CD4-positive, alpha-beta T cell treated with Interleukin-12 subunit alpha and Interleukin-12 subunit beta, for 1 hour (primary cell): ENCODE measurements at places on chromosomes 6 and 20.

- DNase-seq, result no peak
Measured at GRCh38 chr6:119739769-119740168, 390.2 kb upstream of the MAN1A1 start.

DNA sequence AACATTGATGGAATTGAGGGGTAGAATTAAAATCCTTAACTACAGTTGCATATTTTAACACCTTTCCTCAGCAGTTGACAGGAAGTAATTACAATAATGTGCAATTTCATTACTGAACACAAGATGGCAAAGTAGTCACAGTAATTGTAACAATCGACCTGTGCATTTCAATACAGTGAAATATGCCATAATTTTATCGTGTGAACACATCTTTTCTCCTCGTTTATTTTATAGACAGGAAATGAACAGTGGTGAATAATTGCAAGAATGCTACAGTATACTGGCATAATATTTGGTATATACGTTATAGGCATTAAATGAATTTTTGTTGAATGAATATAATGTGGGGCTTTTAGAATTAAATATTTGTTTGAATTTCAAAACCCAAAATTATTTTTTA lies 25.0 kb downstream of the CYB5R4 start:
- DNase-seq, result peak; percentile 56

- DNase-seq, result peak; percentile 37
Measured at GRCh38 chr6:31083742-31084354, 28.5 kb downstream of the C6orf15 start.

GRCh38 chr6:16320533-16321340 lies 82.3 kb downstream of the GMPR start:
- no peak for DNase-seq

DNA sequence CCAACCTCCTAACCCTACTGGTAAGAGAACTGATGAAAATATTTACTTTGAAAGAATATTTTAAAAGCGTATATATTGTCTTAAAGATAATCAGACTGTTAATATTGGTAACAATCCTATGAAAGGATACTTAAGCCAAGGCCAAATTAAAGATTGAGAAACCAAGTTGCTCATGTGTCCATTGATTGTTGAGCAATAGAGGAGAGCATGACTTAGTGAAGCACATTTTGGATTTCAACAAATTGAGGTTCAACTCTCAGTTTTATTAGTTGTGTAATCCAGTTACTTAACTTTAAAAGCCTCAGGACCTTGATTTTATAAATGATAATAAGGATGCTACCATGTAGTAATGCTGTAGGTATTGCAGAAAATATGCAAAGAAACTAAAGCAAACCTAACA lies 56.8 kb downstream of the PRL start:
- no peak for DNase-seq

DNA sequence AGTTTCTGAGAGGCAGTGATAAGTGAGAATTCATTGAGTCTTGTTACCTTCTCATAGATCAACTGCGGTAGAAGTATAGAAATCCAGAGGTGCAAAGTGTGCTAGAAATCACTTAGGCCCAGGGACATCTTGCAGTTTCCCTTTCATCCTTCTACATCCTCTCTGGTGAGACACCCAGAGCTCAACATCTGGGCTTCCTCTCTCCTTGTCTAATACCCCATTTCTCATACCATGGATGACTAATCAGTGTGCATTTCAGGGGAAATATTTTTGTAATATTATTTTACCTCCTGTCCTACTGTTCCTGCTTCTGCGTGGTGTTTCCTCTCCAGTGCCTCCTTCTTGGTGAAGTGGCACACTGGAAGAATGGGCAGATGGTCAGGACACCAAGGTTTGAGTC lies 322.4 kb downstream of the TFAP2B start:
- DNase-seq, result no peak

DNA sequence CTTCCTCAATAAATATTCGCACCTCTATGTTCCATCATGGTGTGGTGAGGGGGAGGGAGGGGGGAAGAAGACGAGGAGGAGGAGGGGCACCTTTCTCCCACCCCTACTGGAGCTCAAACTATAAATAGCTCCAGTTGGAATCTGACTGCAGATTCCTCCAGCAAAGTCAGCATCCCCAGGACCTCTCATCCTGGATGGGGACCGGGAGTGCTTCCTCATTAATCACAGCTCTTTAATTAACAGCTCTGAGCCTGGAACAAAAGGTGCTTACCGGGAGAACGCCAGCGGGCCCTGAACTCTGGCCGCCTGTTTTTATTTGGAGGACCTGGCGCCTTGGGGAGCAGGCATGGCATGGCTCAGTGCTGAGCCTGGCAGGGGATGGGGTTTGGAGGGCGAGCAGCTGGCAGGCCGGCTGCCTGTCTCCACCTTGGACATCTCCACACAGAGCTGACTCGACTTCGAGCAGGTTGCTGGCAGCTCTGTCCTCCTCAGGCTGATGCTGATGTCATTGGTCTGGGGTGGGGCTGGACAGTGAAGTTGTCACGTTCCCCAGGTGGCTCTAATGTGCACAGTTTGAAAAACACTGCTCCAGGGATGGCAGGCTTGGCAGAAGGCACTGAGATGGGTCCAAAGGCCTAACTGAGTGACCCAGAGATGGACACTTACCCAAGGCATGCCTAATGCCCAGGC lies 180.4 kb downstream of the DHX35 start:
- no peak for DNase-seq

DNA sequence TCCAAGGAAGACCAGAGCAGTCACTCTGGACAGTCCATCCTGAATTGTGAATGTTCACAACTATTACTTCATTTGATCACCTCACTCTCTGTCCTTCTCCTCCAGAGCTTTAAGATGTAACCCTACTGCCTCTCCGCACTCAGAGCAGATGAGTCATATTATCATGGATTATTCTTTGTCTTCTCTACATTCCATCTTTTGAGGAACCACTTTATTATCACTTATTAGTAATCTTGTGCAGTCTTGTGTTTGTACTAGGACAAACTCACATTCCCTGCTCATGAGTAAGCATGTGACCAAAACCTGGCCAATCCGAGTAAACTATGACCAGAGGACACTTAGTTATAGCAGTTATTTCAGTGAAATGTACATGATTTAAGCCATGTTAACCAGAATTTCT lies 401.5 kb upstream of the ADGRB3 start:
- DNase-seq, result no peak

DNA sequence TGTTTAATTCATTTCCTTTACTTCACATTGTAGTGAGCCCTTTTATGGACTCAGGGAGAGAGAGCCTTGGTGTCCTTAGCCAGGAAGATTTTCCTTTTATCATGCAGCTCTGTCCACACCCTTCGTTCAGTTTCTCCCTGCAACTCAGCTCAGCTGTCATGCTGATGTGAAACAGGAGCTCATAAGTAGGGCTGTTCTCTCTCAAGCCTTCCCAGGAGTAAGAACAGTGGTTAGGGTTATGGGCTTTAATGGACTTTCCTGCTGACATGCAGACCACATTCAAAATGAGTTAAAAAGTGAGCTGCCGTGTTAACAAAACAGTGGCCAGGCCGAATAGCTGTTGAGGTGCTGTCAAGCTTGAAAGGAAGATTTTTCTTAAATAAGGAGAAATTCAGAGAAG lies 104.1 kb downstream of the BCKDHB start:
- no peak for DNase-seq

- no peak for DNase-seq
Measured at GRCh38 chr6:137217801-137218472, 1.2 kb downstream of the IFNGR1 start.

- DNase-seq, result no peak
Measured at GRCh38 chr6:14320332-14320731, 202.8 kb downstream of the CD83 start.

DNA sequence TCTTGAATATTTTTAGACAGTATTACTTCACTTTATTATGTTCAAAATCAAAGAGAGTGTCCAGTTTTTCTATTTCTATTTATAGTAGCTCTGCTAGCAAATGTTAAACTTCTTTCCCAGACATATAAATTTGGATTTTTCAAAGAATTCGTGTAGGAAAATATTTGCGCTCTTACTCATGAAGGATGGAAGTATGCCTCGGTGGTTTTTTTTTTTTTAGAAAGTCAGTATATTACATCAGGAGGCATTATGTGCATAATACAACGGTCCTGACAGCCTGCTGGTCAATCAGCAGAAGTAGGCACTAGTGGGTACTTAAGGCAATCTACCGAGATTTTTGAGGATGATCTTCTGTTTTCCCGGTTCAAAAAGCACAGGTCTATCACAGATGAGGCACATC lies 249.3 kb downstream of the TBX18 start:
- DNase-seq, result no peak

- DNase-seq, result no peak
Measured at GRCh38 chr6:5338177-5338960, 77.1 kb downstream of the FARS2 start.

- no peak for DNase-seq
Measured at GRCh38 chr6:113824411-113824810, 32.7 kb upstream of the MARCKS start.

- DNase-seq, result peak; percentile 97
Measured at GRCh38 chr6:125956506-125957390, at the start of gene HINT3. TSS of gene HINT3 (plus strand) at chr6:125956770. CDS start at chr6:125956978, 208 bp downstream.

GRCh38 chr6:14354919-14355572 lies 237.5 kb downstream of the CD83 start:
- no peak for DNase-seq

DNA sequence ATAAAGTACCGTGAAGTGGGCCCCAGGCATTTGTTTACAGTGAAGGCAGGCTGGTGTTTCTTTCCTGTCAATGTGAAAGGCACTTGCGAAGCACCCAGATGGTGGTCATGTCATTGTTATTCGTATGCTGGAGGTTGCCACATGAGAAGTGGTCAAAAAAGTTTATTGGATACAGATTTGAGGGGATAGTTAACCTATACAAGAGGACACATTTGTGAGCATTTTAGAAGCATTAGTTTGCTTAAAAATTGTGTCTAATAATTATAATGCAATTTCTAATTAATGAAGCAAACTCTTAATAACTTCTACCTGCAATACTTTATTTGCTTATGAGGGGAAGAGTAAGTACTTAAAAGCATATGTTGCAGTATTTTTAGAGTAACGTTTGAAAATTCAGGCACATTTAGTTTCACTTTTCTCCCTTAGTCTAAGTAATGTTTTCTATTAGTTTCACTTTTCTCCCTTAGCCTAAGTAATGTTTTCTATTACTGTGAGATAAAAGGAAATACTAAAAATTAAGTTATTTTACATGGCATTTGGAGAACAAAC lies 120.7 kb upstream of the CLDN20 start:
- peak; percentile 12 for DNase-seq

GRCh38 chr20:43408848-43409576 lies 48.7 kb upstream of the SRSF6 start:
- peak; percentile 1 for DNase-seq

GRCh38 chr6:139271056-139271455 lies 20.7 kb downstream of the TXLNB start:
- DNase-seq, result no peak

- no peak for DNase-seq
Measured at GRCh38 chr6:69861986-69862385, 4.4 kb upstream of the COL19A1 start.

DNA sequence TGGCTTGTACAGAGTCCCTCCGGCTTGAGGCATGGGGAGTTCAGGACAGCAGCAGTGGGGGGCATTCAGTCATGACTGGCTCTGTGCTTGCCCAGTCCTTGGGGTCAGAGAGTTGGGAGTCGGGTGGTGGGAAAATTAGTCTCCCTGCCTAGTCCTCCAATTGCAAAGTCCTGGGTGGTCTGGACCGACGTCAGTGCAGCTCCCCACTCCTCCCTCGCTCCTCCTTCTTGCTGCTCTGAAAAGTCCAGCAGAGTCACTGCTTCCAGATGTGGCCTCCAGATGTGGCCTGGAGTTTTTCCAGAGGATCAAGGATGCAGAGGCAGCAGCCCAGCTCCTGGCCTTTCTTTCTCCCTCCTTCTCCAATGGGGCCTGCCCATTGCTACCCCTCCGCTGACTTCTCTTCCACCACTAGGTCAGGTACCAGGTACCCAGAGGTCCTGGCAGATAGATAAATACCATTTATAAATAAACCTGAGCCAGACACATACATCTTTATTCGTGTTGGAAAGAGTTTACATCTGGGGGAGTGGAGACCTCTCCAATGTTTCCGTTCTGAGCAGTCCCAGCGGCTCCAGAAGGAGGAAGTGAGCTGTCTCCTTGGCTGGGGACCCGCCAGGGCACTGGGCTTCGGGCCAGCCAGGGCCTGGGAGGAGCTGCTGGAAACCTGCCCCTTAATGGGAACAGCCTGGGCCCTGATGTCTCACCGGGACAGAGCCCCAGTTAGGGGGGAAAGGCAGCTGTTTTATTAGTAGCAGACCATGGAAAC lies 49.0 kb upstream of the RNF24 start:
- no peak for DNase-seq

DNA sequence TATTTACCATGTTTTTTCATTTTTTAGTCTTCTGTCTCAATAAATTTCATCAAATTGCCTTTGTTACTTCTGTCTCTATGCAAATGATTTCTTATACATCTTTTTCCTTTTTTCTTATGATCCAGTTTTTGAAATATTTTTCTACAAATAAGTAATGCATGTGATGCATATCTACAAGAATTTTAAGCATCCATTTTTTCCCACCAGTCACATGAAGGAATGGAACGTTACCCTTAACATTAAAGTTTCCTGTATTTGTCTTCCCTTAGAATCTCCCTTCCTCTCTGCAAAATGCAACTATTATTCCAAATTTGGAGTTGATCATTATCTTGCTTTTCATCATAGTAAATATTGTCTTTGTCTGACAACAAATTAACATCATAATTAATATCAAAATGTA lies 35.5 kb downstream of the PSMB9 start:
- DNase-seq, result no peak

DNA sequence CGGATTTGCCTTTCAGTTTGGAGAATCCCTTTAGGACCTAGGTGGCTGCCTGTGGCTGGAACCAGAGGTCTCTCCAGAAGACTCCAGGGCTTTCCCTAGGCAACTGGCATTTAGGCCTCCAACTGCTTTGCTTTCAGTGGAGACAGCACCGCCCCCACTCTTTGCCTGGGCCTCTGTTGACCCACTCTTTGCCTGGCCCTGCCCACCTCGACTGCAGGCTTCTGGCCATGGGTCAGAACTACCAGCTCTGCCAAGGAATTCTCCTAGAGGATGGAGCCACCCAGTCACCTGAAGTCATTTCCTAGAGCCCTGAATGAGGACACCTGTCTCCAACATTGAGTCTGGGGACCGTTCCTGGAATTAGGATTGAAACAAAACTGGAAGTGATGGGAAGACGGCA lies 439.0 kb upstream of the CDH4 start:
- DNase-seq, result no peak

DNA sequence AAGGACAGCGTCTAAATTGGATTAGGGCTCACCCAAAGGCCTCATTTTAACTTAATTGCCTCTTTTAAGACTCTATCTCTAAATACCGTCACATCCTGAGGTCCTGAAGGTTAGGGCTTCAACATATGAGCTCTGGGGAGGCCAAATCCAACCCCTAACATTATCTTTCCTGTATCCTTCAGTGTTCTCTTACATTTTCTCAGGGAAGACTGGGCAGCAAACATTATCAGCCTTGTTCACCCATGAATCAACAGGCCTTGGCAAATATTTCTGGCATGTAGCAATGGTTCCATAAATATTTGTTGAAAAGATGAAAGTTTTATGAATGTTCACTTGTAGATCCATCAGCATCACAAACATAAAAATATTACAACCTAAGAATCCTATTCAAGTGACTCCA lies 24.6 kb upstream of the FOXF2 start:
- DNase-seq, result no peak

GRCh38 chr20:36155991-36156390 lies 1.5 kb downstream of the EPB41L1 start:
- DNase-seq, result no peak

- DNase-seq, result peak; percentile 67
Measured at GRCh38 chr6:25882051-25882496, 8.0 kb upstream of the SLC17A3 start.

- DNase-seq, result no peak
Measured at GRCh38 chr6:83303426-83303825, 110.3 kb downstream of the RWDD2A start.
